ENCODE measurements at places on chromosomes 13 and 19.

- DNase-seq, result no peak
These were observed 27.1 kb downstream of the IZUMO4 start for GRCh38 chr19:2123682-2124387.

DNA sequence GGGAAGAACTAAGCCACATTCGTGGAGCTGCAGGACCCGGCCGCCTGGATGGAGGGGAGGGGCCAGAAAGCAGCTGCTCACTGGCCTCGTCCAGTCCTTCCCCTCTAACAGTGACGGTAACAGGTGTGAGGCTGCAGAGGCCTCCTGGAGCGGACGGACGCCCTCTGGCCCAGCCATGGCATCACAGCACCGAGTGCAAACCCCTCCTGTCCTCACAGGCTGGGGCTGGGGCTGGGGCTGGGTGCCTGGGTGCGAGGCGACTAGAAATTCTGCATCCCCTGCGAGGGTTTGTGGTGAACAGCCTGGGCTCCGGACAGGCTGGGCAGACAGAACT is 3.6 kb downstream of the MICOS13 start:
- no peak for DNase-seq

DNA sequence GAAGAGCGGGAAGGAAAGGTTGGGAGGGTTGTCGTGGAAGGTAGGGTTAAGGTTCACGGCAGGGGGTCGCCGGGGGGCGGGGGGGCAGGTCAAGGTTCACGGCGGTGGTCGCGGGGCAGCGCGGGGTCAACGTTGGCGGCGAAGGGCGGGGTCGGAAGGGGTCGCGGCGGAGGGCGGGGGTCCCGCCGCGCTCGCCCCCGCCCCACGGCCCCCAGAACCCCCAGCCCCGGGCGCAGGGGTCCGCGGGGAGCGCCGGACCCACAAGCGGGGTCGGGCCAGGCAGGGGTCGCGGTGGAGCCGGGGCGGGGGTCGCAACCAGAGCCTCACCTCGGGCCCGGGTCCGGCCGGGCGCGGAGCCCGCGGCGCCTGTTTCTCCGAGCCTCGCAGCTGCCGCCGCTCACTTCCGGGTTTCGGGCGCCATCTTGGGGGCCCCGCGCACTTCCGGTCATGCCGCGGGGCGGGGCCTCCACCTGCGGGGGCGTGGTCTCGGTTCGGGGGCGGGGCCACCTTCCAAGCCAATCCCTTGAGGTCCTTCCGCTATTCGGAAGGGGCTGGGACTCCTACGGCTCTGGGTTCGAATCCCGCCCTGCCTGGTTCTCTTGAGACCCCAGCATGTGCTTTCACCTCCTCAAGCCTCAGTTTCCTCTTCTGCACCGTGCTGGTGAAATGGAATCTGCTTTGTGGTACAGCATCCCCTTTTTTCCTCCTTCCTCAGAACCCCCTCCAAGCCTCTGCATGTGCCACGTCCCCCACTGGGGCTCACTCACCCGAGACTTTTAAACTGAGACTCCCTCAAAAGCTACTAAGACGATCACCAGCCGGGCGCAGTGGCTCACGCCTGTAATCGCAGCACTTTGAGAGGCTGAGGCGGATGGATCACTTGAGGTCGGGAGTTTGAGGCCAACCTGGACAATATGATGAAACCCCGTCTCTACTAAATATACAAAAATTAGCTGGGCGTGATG is at the start of gene SBNO2:
Gene SBNO2 (minus strand): TSS at position 424 of the 965 bp plus-strand sequence. CDS start 19,992 bp downstream, outside the sequence.
- peak; percentile 82 for DNase-seq

- no peak for DNase-seq
These were observed 2.3 kb upstream of the LYPD3 start for GRCh38 chr19:43467730-43468129.

DNA sequence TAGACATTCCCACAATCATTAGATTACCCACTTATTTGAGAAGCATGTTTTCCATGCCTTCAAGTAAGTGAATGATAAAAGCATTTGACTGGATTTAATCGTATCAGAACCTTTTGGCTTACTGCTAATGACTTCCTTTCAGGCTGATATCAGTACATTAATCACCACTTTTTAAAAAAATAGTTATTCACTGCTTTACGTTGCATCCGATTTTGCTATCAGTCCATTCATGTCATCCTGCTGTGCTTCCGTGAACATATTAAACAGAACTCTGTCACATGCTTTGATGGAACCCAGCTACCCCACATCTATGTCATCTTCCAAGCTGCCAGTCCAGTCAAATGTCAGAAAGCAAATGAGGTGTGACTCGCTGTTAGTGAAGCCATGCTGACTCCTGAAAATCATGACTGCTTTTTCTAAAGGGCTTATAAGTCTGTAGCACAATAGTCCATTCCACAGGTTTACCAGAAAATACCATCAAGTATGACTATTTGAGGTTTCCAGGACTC is 440.9 kb downstream of the IRS2 start:
- DNase-seq, result no peak

- DNase-seq, result no peak
These were observed 17.5 kb upstream of the LMTK3 start for GRCh38 chr19:48529156-48529555.

- no peak for DNase-seq
These were observed 5.8 kb downstream of the QTRT1 start for GRCh38 chr19:10706990-10707389.

- DNase-seq, result no peak
These were observed 59.4 kb downstream of the WTIP start for GRCh38 chr19:34540811-34541557.

DNA sequence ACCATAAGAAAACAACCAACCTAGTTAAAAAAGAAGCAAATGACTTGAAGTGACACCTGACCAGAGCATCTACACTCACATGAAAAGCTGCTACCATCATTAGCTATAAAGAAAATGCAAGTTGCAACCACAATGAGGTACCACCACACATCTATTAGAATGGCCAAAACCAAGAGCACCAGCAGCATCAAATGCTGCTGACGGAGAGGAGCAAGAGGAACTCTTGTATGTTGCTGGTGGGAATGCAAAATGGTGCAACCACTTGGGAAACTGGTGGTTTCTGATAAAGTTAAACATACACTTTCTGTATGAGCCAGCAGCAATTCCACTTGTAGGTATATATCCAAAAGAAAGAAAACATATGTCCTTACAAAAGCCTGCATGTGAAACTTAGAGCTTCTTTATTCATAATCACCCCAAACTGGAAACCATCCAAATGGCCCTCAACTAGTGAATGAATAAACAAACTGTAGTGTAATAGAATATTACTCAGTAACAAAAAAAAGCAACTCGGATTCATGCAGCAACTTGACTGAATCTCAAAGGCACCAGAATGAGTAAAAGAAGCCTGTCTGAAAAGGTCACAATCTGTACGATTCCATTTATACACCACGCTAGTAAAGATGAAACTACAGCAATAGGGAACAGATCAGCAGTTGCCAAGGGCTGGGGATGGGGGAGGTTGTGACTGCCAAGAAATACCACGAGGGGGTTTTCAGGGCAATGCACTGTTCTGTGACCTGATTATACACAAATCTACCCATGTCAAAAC is 60.9 kb upstream of the RANBP3 start:
- peak; percentile 53 for DNase-seq

DNA sequence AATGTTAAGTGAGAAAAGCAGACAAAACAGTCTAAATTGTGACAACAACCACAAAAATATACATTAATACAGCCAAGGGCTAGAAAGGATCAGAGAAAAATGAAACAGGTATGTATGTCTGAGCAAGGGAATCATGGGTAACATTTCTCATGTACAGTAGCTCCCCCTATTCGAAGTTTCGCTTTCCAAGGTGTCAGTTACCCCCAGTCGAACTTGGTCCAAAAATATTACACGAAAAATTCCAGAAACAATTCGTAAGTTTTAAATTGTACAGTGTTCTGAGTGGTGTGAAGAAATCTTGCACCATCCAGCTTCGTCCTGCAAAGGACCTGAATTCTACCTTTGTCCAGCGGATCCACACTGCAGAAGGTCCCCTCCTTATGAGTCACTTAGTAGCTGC is 1.8 kb upstream of the RNASEH2B start:
- DNase-seq, result no peak

DNA sequence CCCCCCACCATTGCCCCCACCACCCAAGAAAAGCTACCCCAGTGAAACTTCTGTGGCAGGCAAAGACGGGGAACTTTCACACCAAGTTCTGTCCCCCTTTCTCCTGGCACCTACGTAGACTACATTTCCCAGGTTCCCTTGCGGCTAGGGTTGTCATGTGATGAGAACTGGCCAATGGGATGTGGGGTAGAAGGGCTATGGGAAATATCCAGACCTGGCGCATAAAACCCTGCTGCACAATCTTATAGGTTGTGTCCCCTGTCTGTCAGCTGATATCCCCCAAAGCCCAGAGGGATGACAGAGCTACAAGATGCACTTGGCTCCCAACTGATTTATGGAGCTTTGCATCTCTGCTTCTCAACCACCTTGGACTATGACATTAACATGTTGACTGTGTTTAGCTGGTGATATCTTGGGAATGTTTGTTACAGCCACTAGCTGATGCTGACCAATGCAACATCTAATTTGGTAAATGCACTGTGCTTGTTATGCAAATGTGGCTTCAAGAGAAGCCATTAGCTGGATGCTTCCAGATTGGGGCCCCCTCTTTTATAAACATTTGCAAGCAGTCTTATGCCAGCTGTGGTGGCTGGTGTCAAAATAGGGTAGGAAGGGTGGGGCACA is 6.1 kb downstream of the SH2D3A start:
- DNase-seq, result no peak

DNA sequence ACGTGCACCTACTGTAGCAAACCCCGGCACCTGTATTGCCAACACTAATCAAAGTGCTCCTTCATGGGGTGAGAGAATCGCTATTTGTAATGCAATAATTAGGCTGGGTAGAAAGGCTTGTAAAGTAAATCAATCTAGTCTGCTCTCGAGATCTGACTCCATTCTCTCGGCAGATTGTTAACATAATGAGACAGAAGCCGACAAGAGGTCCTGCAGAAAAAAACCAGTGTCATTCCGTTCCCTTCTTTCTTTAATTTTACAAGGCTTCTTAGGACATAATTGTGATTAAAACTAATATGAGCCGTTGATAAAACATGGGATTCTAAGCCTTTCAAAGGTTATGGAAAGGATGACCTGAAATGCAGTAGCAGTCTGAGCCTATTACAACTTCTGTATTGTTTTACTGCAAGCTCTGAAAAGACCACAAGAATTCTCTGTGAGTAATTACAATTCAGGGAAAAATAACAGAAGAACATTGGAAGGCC is 530.0 kb downstream of the PCDH9 start:
- no peak for DNase-seq

DNA sequence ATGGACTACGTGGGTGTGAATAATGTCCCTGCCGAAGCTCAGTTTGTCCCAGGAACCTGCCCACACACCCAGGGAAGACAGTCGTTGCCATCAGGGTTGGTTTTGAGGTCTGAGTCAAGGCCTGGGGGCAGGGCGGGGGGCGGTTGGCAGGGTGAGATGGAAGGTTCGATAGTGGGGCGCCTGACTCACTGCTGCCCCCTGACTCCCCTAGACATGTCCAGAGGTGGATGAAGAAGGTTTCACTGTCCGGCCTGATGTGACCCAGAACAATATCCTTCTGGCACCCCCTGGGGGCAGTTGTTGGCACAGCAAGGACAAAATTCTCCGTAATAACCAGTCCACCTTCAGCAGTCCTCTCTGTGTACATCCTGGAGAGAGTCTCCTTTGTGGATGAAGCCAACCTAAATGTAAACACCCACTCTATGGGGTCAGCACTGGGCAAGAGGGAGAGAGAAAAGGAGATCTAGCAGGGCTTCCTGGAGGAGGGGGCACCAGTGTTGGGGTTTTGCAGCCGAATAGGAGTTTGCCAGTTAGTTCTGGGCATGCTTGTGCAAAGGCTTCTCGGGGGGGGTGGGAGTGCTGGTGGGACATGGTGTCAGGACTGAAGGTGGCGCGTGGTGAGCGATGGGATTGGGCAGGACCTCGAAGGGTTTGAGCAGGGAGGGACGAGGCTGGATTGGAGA is 19.6 kb upstream of the B3GNT3 start:
- no peak for DNase-seq

- DNase-seq, result no peak
These were observed 21.0 kb downstream of the SPACA7 start for GRCh38 chr13:112397108-112397507.

- no peak for DNase-seq
These were observed 42.9 kb upstream of the URAD start for GRCh38 chr13:28031220-28031895.

GRCh38 chr13:20359335-20359734 is 127.2 kb upstream of the GJB6 start:
- DNase-seq, result no peak

GRCh38 chr13:112790735-112791641 is 101.2 kb downstream of the ATP11A start:
- DNase-seq, result no peak

DNA sequence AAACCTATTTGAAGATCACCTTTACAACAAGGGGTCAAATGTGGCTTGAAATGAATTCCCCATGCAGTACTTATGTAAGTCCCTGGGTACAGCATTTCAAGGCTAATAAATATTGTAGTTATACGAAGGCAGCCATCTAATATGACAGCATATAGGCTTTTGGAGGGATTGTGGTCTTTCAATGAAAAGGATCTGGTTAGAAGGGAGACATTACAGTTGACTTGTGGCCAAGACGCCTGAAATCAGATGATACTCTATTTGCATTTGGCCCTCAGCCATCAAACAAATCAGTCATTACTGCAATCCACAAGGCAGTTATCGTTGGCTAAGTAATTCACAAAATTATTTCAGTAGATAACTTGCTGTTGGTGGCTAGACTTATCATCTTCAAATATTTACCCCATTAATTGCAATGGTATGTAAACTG is 242.7 kb downstream of the DCLK1 start:
- no peak for DNase-seq

DNA sequence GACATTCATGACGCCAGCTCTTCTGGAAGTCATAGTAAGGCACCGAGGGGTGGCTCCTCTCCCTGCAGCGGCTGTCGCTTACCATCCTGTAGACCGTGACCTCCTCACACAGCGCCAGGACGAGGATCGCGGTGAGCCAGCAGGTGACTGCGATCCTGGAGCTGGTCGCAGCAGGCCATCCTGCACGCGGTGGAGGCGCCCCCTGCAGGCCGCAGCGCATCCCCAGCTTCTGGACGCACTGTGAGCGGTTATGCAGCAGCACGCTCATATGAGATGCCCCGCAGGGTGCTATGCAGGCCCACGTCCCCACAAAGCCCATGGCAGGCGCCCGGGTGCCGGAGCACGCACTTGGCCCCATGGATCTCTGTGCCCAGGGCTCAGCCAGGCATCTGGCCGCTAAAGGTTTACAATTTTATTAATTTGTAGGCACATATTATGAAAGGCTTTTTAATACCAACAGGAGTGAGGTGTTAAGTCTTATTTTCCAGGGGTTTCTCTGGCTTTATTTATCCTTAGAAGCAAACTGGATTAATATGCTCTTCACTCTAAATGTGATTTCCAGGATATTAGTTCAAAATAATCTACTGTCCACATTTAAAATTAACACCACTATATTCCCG is 35.6 kb upstream of the PSPC1 start:
- DNase-seq, result peak; percentile 15

- DNase-seq, result no peak
These were observed 971 bp downstream of the FOSB start for GRCh38 chr19:45468803-45469131.

- no peak for DNase-seq
These were observed 8.8 kb upstream of the BBC3 start for GRCh38 chr19:47239610-47240296.

Measured in stimulated activated CD8-positive, alpha-beta memory T cell treated with anti-CD3 and anti-CD28 coated beads, Interleukin-15, amount 100 ng/mL, for 48 hours (primary cell).